NK-92 treated with Interleukin-12 subunit alpha and Interleukin-12 subunit beta, amount 100 ng/mL, for 24 hours (cell line): ENCODE measurements at places on chromosomes 12 and 14.

DNA sequence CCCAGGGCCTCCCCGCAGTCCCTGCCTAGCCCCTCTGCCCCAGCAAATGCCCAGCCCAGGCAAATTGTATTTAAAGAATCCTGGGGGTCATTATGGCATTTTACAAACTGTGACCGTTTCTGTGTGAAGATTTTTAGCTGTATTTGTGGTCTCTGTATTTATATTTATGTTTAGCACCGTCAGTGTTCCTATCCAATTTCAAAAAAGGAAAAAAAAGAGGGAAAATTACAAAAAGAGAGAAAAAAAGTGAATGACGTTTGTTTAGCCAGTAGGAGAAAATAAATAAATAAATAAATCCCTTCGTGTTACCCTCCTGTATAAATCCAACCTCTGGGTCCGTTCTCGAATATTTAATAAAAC is 2.2 kb downstream of the HOXC6 start:
- no peak for DNase-seq

GRCh38 chr12:68932128-68932960 is 627 bp downstream of the CPM start:
- no peak for DNase-seq

GRCh38 chr12:26651566-26652188 is 181.3 kb downstream of the ITPR2 start:
- peak; percentile 8 for DNase-seq

DNA sequence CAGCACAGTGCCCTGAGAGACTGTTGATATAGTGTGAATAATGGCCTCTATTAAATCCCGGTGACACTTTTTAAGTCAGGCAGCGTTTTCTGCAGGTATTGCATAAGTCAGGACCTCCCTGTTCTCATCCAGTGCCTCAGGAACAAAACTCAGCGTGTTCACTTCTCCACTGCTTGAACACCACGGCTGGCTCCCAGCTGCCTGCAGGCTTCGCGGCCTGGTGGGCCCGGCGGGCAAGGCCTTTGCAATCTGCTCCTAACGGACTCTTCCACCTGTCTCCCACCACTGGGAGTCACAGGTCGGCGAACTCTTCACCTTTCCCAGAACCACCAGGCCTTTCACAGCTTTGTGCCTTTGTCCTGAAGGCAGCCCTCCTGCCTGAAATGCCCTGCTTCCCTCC is 18.7 kb downstream of the RFX4 start:
- DNase-seq: no peak

GRCh38 chr12:214003-214741 is at the start of gene SLC6A12:
TSS of gene SLC6A12 (minus strand) at chr12:214157. CDS start at chr12:209986, 4,171 bp downstream.
- DNase-seq: no peak

DNA sequence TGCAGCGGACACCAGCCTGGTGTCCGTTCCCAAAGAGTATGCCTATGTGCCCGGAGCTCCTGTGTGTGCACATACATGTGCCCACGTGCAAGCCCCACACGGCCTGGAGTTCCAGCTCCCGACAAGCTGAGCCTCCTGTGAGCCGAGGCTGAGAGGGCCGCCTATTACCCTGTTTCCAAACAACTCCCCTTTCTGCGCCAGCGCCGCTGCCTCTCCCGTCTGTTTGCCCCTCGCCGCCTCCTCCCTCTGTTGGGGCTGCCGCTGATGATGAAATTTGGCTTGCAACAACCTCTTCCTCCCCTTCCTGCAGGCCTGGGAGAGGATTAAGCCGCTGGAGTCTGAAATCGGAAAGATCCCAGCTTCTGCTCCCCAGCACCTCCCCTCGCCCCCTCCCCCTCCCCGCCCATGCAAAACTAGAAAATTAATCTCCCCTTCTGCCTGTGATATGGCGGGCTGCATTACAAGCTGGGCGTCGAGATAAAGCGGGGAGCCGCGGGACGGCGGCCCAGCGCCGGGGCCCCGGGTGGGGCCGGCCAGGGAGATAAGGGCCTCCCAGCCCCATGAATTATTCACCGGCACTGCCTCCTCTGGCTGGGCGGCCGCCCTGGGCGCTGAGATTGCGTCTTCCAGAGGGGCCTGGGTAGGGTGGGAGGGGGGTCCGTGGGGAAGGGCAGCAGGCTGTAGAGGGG is 6.8 kb upstream of the ASIC1 start:
- no peak for DNase-seq

GRCh38 chr12:80580254-80580653 is 127.2 kb upstream of the MYF6 start:
- no peak for DNase-seq

- no peak for DNase-seq
Observed at GRCh38 chr14:61171727-61172126, 109.4 kb downstream of the TMEM30B start.

- no peak for DNase-seq
Observed at GRCh38 chr14:61377749-61378148, 56.4 kb downstream of the PRKCH start.

DNA sequence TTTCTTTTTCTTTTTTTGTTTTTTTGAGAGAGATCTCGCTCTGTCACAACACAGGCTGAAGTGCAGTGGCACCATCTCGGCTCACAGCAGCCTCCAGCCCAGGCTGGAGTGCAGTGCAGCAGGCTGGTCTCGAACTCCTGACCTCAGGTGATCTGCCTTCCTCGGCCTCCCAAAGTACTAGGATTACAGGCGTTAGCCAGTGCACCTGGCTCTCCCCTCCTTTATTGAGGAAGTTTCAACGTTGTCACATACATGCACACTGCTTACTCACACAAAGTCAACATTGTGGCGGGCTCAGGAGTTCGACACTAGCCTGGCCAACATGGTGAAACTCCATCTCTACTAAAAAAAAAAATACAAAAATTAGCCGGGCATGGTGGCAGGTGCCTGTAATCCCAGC is 32.0 kb downstream of the EAPP start:
- no peak for DNase-seq

DNA sequence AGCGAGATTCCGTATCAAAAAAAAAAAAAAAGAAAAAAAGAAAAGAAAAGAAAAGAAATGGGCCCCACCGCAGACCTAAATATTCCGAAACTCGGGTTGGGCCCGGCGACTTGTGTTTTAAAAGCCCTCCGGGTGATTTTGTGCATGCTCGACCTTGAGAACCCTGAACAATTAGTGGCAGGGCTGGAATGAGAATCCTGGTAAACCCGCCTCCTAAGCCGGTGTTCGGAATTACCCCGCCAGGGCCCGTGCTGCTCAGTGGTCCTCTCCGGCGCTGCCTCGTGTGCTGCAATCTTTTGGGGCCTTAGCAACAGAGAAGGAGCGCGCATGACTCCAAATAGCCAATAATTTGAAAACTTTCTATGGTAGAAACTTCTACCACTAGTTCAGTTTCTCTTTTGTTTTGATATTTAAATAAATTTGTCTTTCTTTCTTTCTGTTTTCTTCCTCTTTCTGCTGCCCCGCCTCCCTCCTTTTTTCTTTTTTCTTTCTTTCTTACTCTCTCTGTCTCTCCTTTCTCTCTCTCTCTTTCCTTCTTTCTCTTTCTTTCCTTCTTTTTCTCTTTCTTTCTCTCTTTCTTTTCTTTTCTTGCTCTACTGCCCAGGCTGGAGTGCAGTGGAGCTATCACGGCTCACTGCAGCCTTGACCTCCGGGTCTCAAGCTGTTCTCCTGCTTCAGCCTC is 1.5 kb upstream of the GALNT6 start:
- DNase-seq: no peak

DNA sequence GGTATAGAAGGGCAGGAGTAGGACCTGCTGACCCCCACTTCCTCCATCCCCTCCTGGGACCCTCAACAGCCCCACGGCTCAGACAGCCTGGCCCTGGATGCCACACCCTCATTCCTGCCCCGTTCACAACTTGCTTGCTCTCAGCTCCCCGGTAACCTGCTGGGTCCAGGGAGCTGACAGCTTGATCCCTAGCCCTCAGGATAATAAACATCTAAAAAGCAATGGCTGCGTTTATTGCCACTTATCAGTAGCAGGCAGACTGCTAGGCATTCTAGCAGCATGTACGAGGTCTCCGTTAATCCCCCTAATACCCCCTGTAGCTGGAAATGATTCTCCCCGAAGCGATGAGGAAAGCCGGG is 24.3 kb upstream of the RPLP0 start:
- DNase-seq: no peak

DNA sequence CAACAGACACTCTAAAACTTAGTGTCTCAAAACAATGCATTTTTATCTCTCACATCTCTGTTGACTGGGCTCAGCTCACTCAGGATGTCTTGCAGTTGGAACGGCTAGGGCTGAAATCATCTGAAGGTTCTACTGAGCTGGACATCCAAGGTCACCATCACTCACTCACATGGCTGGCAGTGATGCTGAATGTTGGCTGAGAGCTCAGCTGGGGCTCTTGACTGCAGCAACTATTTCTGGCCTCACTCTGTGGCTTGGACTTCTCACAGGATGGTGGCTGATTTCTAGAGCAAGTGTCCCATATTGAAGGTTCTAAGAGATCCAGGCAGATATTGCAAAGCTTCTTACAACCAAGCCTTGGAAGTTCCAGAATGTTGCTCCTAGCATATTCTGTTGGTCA is 166.5 kb downstream of the ZFP36L1 start:
- no peak for DNase-seq

GRCh38 chr14:69319911-69320310 is 60.0 kb downstream of the GALNT16 start:
- DNase-seq: no peak

- no peak for DNase-seq
Observed at GRCh38 chr14:22668417-22668816, 24.3 kb upstream of the OR6J1 start.

GRCh38 chr14:95832012-95832411 is 44.6 kb upstream of the TUNAR start:
- no peak for DNase-seq

GRCh38 chr14:61661471-61662400 is 33.6 kb upstream of the HIF1A start:
- DNase-seq: no peak

DNA sequence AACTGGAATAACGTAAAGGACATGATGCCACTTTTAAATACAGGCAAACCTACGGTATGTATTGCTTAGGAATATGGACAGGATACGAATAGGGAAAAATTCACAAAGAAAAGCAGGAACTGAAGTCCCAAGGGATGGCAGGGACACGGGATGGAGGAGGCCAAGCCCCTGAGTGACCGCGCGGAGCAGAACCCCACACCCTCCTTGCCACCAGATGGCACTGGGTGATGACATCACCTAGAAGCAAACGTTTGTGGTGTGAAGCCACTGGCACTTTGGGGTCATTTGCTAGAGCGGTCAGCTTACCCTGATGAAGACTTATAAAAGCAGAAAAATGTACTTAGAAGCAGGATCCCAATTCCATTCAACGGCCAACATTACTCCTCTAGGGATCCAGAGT is 9.4 kb downstream of the DHX37 start:
- DNase-seq: no peak

- no peak for DNase-seq
Observed at GRCh38 chr14:75800792-75801191, 139.7 kb downstream of the TTLL5 start.

GRCh38 chr12:52436828-52437474 is 2.8 kb upstream of the KRT75 start:
- DNase-seq: no peak

DNA sequence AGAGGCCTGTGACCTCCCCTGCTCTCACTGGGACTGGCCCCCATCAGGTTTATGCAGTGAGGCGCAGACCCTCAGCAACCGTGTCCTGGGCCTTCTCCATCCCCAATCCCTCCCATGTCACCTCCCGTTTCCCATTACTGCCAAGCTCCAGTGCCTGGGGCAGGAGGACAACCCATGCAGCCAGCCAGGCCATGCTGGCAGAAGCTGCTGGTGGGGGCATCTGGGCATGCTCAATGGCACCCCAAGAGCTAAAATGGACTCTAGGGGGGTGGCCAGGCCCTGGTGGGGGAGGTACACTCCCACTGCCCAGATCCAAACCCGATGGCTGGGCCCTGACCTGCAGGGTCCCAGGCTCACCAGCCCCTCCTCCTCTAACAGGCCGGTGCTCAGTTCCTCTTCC is 20.5 kb upstream of the GPR132 start:
- no peak for DNase-seq

GRCh38 chr12:63164911-63165310 is 13.9 kb upstream of the AVPR1A start:
- no peak for DNase-seq

DNA sequence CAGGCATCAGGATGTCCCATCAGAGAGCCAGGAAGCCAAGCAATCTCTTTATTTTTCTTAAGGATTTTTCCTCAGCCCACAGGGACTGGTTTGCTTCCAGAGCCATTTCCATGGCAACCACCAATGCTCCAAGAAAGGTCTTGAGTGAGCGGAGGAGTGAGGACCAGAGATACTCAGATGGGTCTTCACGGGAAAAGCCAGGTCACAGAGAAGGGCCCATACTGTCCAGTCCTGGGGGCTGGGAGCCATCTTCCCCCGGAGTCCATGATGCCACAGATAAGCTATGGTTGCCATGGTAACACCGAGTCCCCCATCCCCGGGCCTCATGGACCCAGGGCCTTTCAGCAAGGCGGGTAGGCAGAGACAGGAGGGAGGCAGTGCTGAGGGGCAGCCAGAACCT is 28.6 kb downstream of the CMKLR1 start:
- no peak for DNase-seq

GRCh38 chr14:98651037-98651436 is 621.0 kb downstream of the BCL11B start:
- no peak for DNase-seq

DNA sequence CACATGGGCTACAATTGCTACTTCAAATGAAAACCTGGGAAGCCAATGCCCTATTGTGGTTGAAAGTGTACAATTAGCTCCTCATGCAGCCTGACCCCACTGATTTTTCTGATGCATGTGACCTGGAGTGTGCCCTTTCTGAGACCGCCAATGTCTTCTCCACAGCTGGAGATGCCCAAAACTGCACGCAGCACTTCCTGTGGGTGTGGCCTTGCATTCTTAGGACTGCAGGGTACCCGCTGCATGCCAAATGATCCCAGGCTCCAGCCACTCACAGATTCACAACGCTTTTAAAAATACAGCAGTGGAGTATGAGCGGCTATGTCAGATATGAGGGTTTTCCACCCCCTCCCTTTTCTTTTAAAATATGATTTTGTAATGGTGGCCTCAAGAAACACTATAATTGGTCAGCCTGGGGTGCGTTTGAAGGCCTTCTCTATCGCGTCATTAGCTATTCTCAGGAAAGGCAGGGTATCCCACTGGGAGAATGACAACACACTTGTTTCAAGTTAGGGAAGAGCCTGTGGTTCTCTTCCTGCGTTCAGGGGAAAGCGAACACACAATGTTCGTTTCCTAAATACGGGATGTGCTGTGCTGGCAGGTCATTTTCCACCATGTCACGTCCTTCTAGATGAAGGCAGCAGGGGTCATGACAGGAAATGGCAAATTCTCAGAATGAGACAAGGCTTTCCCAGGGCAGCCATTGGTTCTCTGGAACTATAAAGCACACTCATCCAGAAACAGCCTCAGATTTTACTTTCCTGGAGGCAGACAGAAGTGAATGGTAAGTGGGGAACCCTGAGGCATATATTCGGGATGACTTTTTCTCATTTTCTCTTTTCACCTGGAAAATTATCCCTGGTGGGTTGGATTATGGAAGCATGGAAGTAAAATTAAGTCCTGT is at the start of gene APOLD1:
TSS of gene APOLD1 (plus strand) at position 749 of the 904 bp plus-strand sequence. CDS start at position 782, 33 bp downstream.
- no peak for DNase-seq

GRCh38 chr12:117092511-117092780 is 6.8 kb downstream of the TESC start:
- no peak for DNase-seq
